ENCODE measurements at places on chromosomes 13 and 19.

DNA sequence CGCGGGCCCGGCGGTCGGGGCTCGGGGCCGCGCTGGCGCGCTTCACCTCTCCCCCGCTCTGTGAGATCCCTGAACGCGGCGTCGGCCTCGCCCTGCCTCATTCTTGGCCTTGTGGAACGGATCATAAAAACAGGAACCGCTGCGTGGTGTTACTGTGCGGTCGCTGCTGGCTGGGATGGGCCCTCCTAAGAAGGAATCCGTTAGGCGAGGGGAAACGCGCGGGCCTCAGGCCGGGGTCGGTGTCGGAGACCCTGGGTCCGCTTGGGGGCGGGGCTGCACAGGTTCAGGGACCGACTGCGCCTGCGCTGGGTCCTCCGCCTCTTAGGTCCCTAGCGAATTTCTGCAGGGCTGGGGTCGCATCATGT, 381 bp downstream of the CKAP2 start:
- no peak for DNase-seq

GRCh38 chr19:33660410-33661124, 38.8 kb downstream of the CHST8 start:
- no peak for DNase-seq

DNA sequence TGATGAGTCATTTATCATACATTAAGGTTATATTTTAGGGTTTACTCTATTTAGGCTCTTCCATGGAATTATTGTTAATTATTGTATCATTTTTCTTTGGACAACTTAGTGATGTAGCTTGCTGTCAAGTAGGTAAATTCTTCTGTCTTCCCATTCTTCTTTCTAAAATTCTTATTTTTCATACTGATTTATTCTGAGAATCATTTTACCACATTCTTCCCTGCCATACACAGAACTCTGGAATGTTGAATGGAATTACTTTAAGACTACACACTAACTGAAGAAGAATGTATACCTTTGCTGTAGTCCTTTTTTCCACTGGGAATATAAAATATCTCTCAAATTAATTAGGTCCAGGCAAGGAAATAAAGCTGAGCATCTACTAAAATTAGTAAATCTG, 24.5 kb upstream of the SLC7A1 start:
- DNase-seq = no peak

GRCh38 chr19:7989071-7989575, 16.3 kb downstream of the ELAVL1 start:
- no peak for DNase-seq

GRCh38 chr13:53098455-53098854, 69.8 kb downstream of the OLFM4 start:
- DNase-seq = no peak
